ENCODE measurements at places on chromosomes 5 and 9.

GRCh38 chr9:121992571-121993212 is 100.4 kb downstream of the TTLL11 start:
- DNase-seq, result peak; percentile 38

DNA sequence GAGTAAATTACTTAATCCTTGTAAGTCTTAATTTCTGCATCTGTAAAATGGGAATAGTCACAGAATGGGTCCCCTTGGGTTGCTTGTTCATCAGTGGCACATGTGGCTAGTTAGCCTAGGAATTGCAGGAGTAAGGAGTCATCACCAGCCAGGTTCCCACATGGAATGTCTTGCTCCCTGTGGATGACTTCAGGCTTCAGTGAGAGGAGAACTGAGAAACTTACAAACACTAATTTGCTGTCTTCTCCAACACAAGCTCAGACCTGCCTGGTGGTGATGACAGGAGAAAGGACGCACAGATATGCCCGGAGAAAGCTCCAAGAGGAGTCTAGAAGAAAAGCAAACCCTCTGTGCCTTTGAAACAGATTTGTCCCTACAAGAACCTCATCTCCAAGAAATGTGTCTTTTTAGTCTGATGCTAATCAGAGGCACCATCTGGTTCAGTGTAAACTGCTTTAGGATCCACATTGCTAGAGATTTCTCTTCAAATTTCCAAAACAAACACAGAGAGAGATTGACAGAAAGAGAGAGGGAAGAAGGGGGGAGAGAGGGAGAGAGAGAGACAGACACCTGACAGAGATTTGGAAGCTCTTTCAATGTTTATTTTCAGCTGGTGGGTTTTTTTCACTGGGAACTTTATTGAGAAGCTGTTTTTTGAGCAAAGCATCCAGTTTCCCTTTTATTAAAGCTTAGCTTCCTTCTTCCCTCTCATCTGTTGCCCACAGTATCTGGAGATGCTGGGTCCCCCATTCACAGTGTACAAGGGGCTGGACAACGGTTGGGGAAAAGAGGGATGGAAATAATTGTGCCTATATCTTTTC is 128.3 kb downstream of the DOCK2 start:
- DNase-seq, result no peak

- DNase-seq, result no peak
Measured at GRCh38 chr5:35362772-35363171, 132.5 kb upstream of the PRLR start.

- no peak for DNase-seq
Measured at GRCh38 chr5:165624166-165624946, 2118.9 kb downstream of the MAT2B start.

DNA sequence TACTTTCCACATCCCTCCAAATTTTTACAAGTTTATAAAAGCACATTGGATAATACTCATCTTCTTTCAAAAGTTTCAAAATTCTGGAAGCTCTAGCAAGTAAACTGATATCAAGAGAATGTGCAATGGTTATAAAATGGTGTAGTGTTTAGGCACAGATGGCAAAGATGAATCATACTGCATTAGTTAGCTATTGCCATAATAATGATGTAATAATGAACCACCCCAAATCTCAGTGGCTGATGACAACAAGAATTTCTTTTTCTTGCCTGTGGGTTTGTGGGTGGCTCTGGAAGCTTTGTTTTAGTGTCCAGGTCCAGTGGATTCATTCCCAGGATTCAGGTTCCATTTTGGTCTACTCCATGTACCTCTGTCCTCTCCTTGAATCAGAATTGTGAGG is 319.0 kb downstream of the BRINP1 start:
- no peak for DNase-seq

DNA sequence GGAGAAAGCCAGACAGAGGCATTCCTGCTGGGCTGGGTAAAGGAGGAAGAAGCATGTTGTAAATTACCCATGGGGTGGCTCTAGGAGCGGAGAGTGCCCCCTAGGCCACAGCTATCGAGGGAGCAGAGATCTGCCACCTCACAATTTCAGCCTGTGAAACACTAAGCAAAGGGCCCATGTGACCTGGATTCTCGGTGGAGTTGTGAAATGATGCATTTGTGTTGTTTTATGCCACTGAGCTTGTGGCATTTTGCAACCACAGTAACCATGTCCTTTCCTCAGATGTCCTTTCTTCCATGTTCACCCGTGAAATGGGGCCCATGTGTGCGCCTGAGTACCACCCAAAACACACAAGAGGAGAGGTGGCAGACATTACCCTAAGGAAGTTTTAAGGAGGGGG is 159.3 kb downstream of the SYK start:
- no peak for DNase-seq

DNA sequence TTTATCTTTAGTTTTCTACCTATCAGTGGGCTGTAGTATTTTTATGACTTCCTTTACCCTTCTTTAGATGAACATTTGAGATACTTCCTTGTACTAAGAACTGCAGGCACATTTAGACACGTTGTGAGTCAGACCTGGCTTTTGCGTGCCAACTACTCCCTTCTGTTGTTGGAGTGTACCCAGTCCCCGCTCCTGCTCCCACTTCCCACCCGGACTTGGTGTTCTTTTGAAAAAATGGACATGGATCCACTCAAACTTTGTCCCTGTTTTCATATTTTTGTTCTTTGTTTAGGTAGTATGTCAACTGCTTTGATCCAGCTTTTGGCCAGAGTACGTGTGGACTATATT is 60.7 kb downstream of the PARP8 start:
- DNase-seq, result no peak

DNA sequence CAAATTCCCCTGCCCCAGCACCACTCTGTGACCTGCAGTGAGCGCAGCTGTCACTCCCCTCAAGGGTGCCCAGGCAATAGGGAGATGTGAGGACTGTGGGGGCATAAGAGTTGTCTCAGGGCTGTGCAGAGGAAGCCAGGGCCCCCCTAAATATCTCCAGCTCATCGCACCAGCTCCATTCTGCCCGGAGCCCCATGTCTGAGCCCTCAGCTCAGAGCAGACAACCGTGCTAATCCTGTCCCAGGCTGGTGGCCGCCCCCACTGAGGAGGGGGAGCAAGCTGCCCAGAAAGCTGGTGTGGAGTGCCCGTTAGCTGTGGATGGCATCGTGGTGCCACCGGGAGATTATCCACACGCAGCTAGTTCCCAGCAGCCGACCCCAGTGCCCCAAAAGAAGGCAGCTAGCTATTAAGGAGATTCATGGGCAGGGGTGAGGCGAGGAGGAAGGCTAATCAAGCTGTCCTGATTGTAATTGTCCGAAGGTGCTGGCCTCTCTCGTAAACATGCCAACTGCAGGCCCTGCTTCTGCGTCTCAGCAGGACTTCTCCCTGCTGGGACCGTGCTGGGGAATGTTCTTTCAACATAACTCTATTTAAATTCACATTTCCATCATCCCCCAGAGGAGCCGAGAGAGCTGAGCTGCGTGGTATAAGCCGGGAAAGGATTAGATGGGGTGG is 17.0 kb upstream of the FIBCD1 start:
- DNase-seq, result no peak

DNA sequence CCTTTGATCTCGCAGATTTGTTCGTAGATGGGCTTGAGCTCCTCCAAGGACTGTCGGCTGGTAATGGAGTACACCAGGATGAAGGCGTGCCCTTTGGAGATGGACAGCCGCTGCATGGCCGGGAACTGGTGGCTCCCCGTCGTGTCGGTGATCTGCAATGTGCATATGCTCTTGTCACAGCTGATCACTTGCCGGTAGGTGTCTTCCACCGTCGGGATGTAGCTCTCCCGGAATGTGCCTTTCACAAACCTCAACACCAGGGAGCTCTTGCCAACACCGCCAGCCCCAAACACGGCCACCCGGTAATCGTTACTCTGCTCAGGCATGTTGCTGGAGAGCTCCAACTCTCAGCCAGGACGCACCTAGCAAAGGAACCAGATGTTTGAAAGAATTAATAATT is 29.1 kb downstream of the DIRAS2 start:
- no peak for DNase-seq

- DNase-seq, result no peak
Measured at GRCh38 chr9:7358876-7359275, 440.7 kb downstream of the DMAC1 start.

GRCh38 chr9:133169102-133169501 is 5.4 kb upstream of the GBGT1 start:
- no peak for DNase-seq

- no peak for DNase-seq
Measured at GRCh38 chr5:138354387-138354786, 1.9 kb downstream of the KDM3B start.

GRCh38 chr9:35882996-35883395 is 12.8 kb upstream of the OR13J1 start:
- DNase-seq, result no peak

- DNase-seq, result peak; percentile 22
Measured at GRCh38 chr9:31519011-31519410, 865.4 kb upstream of the ACO1 start.

DNA sequence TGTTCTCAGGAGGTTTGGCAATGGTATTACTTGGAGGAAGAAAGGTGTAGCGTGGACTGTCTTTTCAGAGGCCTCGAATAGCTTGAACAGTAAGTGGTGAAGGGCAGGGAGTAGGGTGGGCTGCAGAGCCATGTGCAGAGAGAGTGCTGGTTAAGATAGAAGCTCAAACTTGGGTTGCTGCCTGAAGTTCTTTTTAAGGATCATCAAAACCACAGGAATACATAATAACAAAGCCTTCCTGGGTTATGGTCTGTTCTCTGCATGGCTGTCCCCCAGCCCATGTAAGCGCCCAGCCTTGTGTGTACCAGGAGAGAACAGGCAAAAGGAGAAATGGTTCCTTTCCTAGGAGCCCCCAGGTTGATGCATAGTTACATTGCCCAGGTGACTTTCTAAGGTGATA is 43.9 kb downstream of the RCL1 start:
- DNase-seq, result no peak

DNA sequence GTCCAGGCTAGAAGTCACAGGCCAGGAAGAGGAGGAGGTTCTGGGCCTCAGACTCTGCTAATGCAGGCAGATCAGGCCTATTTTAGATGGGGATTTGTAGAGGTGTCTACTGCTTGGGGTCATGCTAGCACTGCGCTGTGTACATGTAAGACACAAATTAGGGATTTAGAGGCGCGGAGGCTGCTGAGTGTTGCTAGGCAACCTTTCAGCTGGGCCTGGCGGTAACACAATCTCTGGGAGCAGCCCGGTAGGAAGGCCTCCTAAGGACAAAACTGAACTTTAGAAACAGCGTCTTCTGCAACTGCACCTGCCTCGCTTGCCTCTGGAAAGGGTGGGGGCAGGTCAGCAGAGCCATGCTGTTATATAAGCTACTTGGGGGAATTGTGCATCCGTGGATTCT is 147.9 kb downstream of the MACROH2A1 start:
- no peak for DNase-seq

GRCh38 chr9:7536310-7536939 is 263.2 kb downstream of the DMAC1 start:
- DNase-seq, result no peak

DNA sequence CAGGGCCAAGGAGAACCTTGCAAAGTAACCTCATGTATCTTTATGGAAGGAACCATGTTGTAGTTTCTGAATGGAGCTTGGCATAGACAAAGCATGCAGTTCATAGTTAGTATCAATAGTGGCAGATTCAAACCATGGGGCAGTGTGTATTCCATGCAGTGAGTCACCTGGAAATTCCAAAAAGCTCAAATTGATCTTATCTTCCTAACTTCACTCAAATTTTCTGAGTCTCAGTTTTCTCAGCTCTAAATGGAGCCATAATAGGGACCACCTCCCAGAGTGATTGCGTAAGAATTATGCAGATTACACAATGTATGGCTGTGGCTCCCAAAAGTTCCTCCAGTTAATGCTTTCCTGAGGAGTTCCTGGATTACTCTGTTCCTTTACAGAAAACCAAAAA is 549.9 kb upstream of the KLF4 start:
- DNase-seq, result no peak

DNA sequence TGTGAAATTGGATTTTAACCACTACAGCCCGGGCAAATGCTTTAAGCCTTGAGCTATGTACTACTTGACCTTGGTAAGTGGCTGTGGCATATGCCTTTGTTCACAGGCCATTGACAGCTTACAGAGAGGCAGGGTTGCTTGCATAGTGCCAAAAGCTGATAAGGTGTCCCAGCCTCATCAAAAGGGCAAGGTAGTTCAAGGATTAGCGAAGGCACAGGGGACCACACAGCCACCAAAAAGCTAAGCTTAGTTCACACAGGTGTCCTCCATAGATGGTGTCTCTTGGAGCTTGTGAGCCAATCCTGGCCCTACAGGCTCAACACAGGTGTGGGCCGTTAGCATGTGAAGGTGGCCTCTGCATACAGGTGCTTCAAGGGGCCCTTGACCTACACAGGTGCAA is 86.8 kb downstream of the ZNF622 start:
- no peak for DNase-seq

- no peak for DNase-seq
Measured at GRCh38 chr9:130217838-130218237, 45.6 kb downstream of the NCS1 start.

DNA sequence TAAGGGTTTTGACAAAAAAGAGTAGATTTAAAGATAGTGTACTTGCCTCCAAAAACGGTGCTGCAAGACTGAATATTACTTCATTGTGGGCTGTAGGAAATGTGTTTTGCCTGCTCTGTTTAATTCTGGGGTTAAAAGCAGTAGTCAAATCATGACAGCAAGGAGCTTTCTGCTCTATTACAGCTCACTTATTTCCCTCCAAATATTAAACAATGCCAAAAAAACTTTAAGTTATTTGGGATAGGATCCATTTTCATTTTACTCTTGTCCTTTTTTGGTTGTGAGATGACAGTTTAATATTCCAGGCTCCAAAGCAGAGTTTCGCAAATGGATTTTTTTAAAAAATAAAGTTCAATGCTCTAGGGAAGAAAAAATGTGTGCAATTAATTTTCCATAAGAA is 340.4 kb upstream of the RGMB start:
- no peak for DNase-seq

DNA sequence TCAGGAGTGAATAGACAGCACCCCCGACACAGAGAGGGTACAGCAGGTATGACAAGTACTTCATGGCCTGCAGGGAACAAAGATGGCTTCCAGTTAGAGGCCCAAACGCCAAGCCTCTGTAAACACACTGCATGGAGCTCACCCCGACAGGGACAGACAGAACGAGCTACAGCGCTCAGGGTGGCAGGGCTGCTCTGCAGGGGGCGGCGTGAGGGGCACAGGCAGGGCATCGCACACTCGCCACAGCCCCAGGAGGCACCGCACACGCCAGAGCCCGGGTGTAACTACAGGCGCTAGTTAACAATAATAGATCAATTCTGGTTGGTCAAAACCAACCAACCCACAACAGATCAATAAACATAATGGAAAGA is 21.1 kb downstream of the CLPTM1L start:
- no peak for DNase-seq

GRCh38 chr9:130088051-130088450 is 34.3 kb downstream of the GPR107 start:
- DNase-seq, result no peak

Data from CD8-positive, alpha-beta memory T cell (primary cell).